ENCODE measurements at places on chromosomes 6 and 20. TPM values are rescaled to one million over a fixed set of nuclear protein-coding genes. Genes with fewer than 3 reads are reported as not detected.

DNA sequence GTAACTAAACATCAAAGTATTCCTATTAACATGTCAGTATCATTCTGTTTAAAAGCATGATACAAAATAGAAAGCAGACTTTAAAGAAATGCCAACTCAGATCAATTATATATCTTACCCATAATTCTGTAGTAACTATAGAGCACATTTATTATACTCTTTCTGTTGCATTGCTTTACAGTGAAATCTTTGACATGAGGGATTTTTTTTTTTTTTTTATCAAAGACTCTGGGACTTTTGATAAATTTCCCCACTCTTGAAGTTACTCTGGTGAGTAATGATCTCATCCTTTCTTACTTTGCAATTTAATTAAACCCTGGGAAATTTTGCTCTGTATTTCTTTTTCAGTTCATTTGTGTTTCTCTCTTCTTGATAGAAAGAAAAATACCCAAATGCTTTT lies 17.4 kb downstream of the ADGRF4 start:
- H3K4me1 ChIP-seq = no peaks in the 10 kb centered on the region
- no peaks in the 10 kb centered on the region for H3K27me3 ChIP-seq
- no peak overlapping the region for H3K4me3 ChIP-seq
- DNase-seq = no peak
- no peak overlapping the region for H3K27ac ChIP-seq

GRCh38 chr6:35782424-35782823 lies 1.6 kb downstream of the CLPSL1 start:
- H3K4me3 ChIP-seq = no peak overlapping the region
- no peaks in the 10 kb centered on the region for H3K36me3 ChIP-seq
- no peak for DNase-seq
- no peaks in the 10 kb centered on the region for H3K27me3 ChIP-seq
- H3K27ac ChIP-seq = no peak overlapping the region

DNA sequence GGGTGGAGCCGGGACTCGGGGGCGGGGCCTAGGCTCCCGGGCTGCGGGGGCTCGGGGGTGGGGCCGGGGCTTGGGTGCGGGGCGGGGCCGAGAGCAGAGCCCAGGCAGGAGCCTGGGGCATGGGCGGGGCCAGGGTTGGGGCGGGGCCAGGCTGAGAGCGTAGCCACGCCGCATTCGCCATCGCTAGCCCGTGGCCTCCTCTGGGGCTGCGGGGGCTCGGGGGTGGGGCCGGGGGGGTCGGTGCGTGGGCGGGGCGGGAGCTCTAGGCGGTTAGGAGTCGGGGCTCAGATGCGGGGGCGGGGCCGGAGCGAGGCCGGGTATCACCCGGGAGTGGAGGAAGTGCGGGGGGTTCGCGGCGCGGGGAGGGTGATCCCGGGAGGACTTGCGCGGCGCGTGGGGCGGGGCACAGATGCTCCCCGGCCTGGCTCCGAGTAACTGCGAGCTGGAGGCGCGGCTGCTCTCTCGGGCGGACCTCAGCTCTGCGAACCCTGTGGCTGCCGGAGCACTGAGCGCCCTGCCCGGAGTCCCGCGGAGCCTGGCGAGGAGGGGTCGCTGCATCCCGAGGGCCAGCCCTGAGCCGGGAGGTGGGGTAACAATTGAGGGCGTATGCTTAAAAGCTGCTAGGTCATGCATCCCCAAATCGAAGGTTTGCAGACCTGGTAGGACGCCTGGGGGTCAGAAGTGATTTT lies 434 bp upstream of the ECI2 start:
- no peaks in the 10 kb centered on the region for H3K27me3 ChIP-seq
- peaks cover 9% of the 10 kb centered on the region for H3K4me1 ChIP-seq
- peak; percentile 98 for DNase-seq

- H3K4me1 ChIP-seq = no peaks in the 10 kb centered on the region
- no peak overlapping the region for H3K27ac ChIP-seq
- no peaks in the 10 kb centered on the region for H3K27me3 ChIP-seq
- peaks cover 11% of the 10 kb centered on the region for H3K36me3 ChIP-seq
These were observed 18.0 kb downstream of the GLO1 start for GRCh38 chr6:38684904-38685303.

- H3K36me3 ChIP-seq = peaks cover 34% of the 10 kb centered on the region
- DNase-seq = no peak
- no peaks in the 10 kb centered on the region for H3K27me3 ChIP-seq
- peaks cover 6% of the 10 kb centered on the region for H3K4me1 ChIP-seq
These were observed 5.2 kb downstream of the AP5S1 start for GRCh38 chr20:3825526-3825925.

GRCh38 chr6:129749749-129750120 lies 39.8 kb upstream of the ARHGAP18 start:
- no peaks in the 10 kb centered on the region for H3K36me3 ChIP-seq
- no peaks in the 10 kb centered on the region for H3K27me3 ChIP-seq
- peaks cover 15% of the 10 kb centered on the region for H3K4me1 ChIP-seq
- no peak overlapping the region for H3K4me3 ChIP-seq
- H3K27ac ChIP-seq = no peak overlapping the region

GRCh38 chr6:1547785-1548184 lies 61.9 kb upstream of the FOXC1 start:
- H3K36me3 ChIP-seq = peaks cover 13% of the 10 kb centered on the region
- H3K4me3 ChIP-seq = no peak overlapping the region
- H3K4me1 ChIP-seq = no peaks in the 10 kb centered on the region
- no peak overlapping the region for H3K27ac ChIP-seq

GRCh38 chr6:73653571-73654424 lies at the start of gene SLC17A5:
Gene SLC17A5 (minus strand): TSS chr6:73653992. CDS start chr6:73653886, 106 bp downstream.
- H3K27me3 ChIP-seq = no peaks in the 10 kb centered on the region
- peak within 1 kb of the TSS; percentile 98 for H3K27ac ChIP-seq
- H3K4me1 ChIP-seq = peaks cover 4% of the 10 kb centered on the region
- H3K36me3 ChIP-seq = no peaks in the 10 kb centered on the region
- peak; percentile 88 for DNase-seq

- H3K4me1 ChIP-seq = peaks cover 2% of the 10 kb centered on the region
- no peak for DNase-seq
- no peaks in the 10 kb centered on the region for H3K27me3 ChIP-seq
These were observed 33.1 kb upstream of the FAM83D start for GRCh38 chr20:38893056-38893564.

GRCh38 chr6:119344306-119344705 lies 5.3 kb downstream of the MAN1A1 start:
- no peaks in the 10 kb centered on the region for H3K27me3 ChIP-seq
- H3K4me3 ChIP-seq = no peak overlapping the region
- DNase-seq = no peak
- no peaks in the 10 kb centered on the region for H3K36me3 ChIP-seq

- no peak overlapping the region for H3K27ac ChIP-seq
- no peak overlapping the region for H3K4me3 ChIP-seq
- H3K4me1 ChIP-seq = no peaks in the 10 kb centered on the region
- H3K36me3 ChIP-seq = no peaks in the 10 kb centered on the region
- no peaks in the 10 kb centered on the region for H3K27me3 ChIP-seq
- DNase-seq = no peak
These were observed 57.9 kb upstream of the MLN start for GRCh38 chr6:33861722-33862121.

GRCh38 chr6:143583542-143584327 lies 72.2 kb upstream of the FUCA2 start:
- no peak for DNase-seq
- no peaks in the 10 kb centered on the region for H3K27me3 ChIP-seq
- peaks cover 5% of the 10 kb centered on the region for H3K4me1 ChIP-seq
- H3K27ac ChIP-seq = no peak overlapping the region
- no peaks in the 10 kb centered on the region for H3K36me3 ChIP-seq

- H3K4me3 ChIP-seq = no peak overlapping the region
- H3K36me3 ChIP-seq = no peaks in the 10 kb centered on the region
- H3K27ac ChIP-seq = no peak overlapping the region
- no peaks in the 10 kb centered on the region for H3K27me3 ChIP-seq
These were observed 378.8 kb downstream of the QKI start for GRCh38 chr6:163793011-163793983.

GRCh38 chr20:5848711-5849505 lies 98.7 kb downstream of the SHLD1 start:
- no peaks in the 10 kb centered on the region for H3K36me3 ChIP-seq
- no peaks in the 10 kb centered on the region for H3K27me3 ChIP-seq
- no peaks in the 10 kb centered on the region for H3K4me1 ChIP-seq
- DNase-seq = no peak
- no peak overlapping the region for H3K4me3 ChIP-seq

GRCh38 chr20:59772931-59773913 lies 160.2 kb downstream of the SYCP2 start:
- H3K27me3 ChIP-seq = no peaks in the 10 kb centered on the region
- no peak overlapping the region for H3K27ac ChIP-seq
- no peaks in the 10 kb centered on the region for H3K4me1 ChIP-seq
- H3K36me3 ChIP-seq = no peaks in the 10 kb centered on the region

DNA sequence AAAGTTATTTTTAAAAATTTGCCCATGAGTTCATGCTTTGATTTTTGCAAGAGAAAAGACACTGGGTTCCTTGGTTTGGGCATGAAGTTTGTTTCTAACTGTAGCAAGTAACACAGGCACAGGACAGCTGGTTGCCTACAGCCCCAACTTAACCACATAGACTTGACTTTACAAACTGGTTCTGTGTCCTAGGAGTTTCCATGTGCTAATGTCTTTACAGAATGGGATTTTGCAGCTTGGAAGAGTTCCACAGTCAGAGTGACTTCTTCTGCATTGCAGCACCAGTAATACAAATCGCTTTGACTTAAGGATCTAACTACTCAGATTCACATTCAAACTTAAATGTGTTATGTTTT lies 44.3 kb downstream of the OR2B2 start:
- H3K27ac ChIP-seq = no peak overlapping the region
- no peak for DNase-seq
- no peaks in the 10 kb centered on the region for H3K27me3 ChIP-seq
- H3K4me3 ChIP-seq = no peak overlapping the region
- no peaks in the 10 kb centered on the region for H3K36me3 ChIP-seq

GRCh38 chr6:116382587-116382986 lies 11.8 kb downstream of the DSE start:
- H3K4me3 ChIP-seq = no peak overlapping the region
- no peaks in the 10 kb centered on the region for H3K36me3 ChIP-seq
- H3K27me3 ChIP-seq = no peaks in the 10 kb centered on the region
- no peak overlapping the region for H3K27ac ChIP-seq
- no peak for DNase-seq

DNA sequence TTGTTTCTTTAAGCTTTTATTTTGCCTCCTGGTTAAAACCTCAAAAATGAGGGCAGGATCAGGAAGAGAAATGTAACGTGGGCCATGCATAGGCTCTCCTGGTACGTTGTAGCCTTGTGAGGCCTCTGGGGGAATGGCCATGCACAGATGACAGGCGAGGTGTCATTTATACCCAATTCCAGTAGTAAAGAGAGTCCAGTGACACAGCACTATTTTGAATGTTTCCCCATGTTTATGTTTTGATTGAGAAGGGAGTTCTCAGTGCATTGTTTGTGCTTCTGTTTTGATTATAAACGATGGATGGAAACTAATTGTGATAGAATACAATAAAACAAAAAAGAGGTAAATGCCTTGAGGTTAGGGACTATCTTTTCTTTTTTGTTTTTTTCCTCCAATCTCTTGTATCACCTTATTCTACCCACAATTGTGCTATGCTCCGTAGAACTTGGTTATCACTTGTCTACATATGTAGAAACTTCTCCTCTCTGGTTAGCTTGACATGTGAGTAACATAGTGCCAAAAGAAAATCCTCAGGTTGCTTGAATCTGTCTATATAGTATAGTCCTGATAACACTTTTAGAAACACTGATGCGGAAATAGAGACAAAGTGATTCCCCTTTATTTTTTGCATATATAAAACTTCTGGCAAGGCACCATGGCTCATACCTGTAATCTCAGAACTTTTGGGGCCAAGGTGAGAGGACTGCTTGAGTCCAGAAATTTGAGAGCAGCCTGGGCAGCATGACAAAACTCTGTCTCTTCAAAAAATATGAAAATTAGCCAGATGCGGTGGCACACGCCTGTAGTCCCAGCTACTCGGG lies 6.9 kb upstream of the SMIM28 start:
- no peaks in the 10 kb centered on the region for H3K27me3 ChIP-seq
- DNase-seq = no peak
- no peak overlapping the region for H3K27ac ChIP-seq
- H3K36me3 ChIP-seq = no peaks in the 10 kb centered on the region

HRH3 gene
- 0.21 TPM for total RNA-seq

ERVFRD-1 gene
- not detected for total RNA-seq

POLH gene
- total RNA-seq = 4.3 TPM

MOXD1 gene
- total RNA-seq = 0.75 TPM

DPPA5 gene
- not detected for total RNA-seq

LINC00237 gene
- total RNA-seq = not detected

FILIP1 gene
- total RNA-seq = 13.6 TPM

UBE2J1 gene
- total RNA-seq = 29.5 TPM

HLA-DOA gene
- total RNA-seq = 358 TPM

TNNC2 gene
- not detected for total RNA-seq

All from ascending aorta (tissue), 2 donors.